Gastroesophageal sphincter (tissue), 4 donors: ENCODE measurements at places on chromosomes 5 and 9.

GRCh38 chr9:8652255-8652654, 852.7 kb upstream of the DMAC1 start:
- no peak overlapping the region for H3K27ac ChIP-seq
- no peaks in the 10 kb centered on the region for H3K36me3 ChIP-seq
- no peak overlapping the region for H3K4me3 ChIP-seq
- no peak for ATAC-seq
- no peaks in the 10 kb centered on the region for H3K4me1 ChIP-seq
- no peaks in the 10 kb centered on the region for H3K27me3 ChIP-seq

GRCh38 chr9:37975639-37976038, 71.7 kb upstream of the SLC25A51 start:
- no peaks in the 10 kb centered on the region for H3K36me3 ChIP-seq
- no peak for ATAC-seq
- no peaks in the 10 kb centered on the region for H3K27me3 ChIP-seq
- no peak overlapping the region for H3K4me3 ChIP-seq

- no peak overlapping the region for H3K4me3 ChIP-seq
- no peaks in the 10 kb centered on the region for H3K4me1 ChIP-seq
- ATAC-seq: no peak
- no peak overlapping the region for H3K27ac ChIP-seq
Observed at GRCh38 chr5:72667708-72668107, 148.8 kb upstream of the TNPO1 start.

GRCh38 chr9:21432672-21433425, 7.4 kb upstream of the IFNA1 start:
- no peaks in the 10 kb centered on the region for H3K36me3 ChIP-seq
- H3K4me3 ChIP-seq: no peak overlapping the region
- H3K27me3 ChIP-seq: peaks cover 8% of the 10 kb centered on the region
- H3K27ac ChIP-seq: no peak overlapping the region
- ATAC-seq: no peak
- H3K4me1 ChIP-seq: no peaks in the 10 kb centered on the region

- H3K4me3 ChIP-seq: no peak overlapping the region
- H3K36me3 ChIP-seq: no peaks in the 10 kb centered on the region
- ATAC-seq: no peak
- no peaks in the 10 kb centered on the region for H3K4me1 ChIP-seq
Observed at GRCh38 chr9:89413963-89414638, 83.8 kb downstream of the SEMA4D start.

- ATAC-seq: no peak
- H3K27me3 ChIP-seq: no peaks in the 10 kb centered on the region
- H3K27ac ChIP-seq: no peak overlapping the region
- H3K4me1 ChIP-seq: no peaks in the 10 kb centered on the region
- no peaks in the 10 kb centered on the region for H3K36me3 ChIP-seq
Observed at GRCh38 chr5:38370358-38371100, 112.2 kb downstream of the EGFLAM start.

- H3K4me3 ChIP-seq: no peak overlapping the region
- no peak overlapping the region for H3K27ac ChIP-seq
- H3K36me3 ChIP-seq: no peaks in the 10 kb centered on the region
- H3K27me3 ChIP-seq: no peaks in the 10 kb centered on the region
- ATAC-seq: no peak
Observed at GRCh38 chr9:122100756-122101155, 7.6 kb upstream of the TTLL11 start.
